ENCODE measurements at places on chromosomes 3 and 15.

GRCh38 chr15:74826921-74827320 lies 494 bp downstream of the CPLX3 start:
- DNase-seq, result no peak

DNA sequence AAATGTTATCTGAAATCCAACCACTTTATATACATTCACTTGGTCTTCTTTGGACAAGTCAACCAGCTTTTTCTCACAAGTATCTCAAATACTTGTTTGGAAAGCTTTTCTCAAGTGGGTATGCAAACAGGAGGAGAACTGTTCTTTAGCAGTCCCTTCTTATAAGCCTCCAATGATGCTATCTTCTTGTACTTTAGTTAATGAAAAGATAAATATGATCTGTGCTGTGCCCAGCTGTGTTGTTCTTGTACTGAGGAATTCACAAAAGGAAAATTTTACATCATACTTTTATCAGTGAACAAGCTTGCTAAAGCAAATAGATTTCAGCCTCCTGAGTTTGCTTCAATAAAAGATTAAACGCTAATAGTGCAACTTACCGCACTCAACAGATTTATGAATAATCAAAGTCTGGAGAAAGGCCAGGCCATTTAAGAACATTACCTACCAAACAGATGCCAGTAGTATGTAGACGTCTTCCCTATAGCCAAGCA lies 395.2 kb downstream of the MECOM start:
- no peak for DNase-seq

DNA sequence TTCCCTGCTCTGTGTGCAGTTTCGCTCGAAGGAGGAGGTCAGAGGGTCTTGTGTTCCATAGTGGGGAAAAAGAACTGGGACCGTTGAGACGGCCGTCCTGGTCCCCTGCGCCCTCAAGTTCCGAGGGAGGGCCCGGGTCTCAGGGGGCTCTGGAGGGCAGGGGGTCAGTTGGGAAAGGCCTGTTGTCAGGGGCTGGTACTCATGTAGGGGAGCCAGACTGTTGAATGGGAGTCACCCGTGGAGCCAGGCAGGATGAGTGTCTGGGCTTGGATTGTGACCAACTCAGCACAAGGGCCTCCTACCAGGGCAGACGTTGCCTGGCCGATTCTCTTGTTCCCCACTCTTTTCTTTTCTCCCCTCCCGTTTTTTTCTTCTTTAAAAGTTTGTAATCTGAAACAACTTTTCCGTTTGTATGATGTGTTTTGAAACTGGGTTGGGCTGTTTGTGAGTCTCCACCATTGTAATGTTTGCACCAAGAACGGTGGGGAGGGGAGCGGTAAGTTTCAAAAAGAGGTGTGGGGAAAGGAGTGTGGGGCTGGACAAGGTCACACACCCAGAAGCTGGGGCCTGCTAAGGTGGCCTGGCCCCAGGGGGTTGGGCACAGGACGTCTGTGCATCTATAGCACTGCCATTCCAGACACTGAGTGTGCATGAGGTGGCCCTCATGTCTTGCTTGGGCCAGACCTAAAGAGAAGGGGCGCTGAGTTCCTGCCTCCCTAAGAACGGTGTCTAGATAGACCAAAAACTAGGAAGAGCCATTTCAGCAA lies 1.1 kb downstream of the CMTM7 start:
- no peak for DNase-seq

GRCh38 chr3:133644768-133645167 lies 17.0 kb downstream of the TOPBP1 start:
- no peak for DNase-seq

GRCh38 chr3:126209741-126210140 lies 29.4 kb upstream of the ALDH1L1 start:
- no peak for DNase-seq

GRCh38 chr15:89802231-89802928 lies 12.3 kb downstream of the ANPEP start:
- DNase-seq, result no peak

DNA sequence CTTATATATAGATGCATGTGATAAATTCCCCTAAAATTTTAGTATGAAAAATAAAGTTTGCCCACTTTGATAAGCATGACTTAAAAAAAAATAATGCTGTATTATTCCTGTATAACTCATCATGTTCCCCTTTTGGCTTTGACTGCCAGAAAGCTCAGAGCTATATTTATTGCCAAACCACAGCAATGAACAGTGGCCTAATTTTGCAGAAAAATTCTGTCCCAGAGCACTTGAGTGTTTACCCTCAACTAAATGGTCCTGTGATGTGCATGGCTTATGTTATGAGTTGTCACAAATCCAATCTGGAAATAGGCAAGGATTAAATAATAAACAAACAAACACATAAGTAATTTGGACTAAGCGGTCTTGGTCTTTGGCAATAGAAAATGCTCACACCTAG lies 276.7 kb downstream of the SLC9A9 start:
- no peak for DNase-seq

DNA sequence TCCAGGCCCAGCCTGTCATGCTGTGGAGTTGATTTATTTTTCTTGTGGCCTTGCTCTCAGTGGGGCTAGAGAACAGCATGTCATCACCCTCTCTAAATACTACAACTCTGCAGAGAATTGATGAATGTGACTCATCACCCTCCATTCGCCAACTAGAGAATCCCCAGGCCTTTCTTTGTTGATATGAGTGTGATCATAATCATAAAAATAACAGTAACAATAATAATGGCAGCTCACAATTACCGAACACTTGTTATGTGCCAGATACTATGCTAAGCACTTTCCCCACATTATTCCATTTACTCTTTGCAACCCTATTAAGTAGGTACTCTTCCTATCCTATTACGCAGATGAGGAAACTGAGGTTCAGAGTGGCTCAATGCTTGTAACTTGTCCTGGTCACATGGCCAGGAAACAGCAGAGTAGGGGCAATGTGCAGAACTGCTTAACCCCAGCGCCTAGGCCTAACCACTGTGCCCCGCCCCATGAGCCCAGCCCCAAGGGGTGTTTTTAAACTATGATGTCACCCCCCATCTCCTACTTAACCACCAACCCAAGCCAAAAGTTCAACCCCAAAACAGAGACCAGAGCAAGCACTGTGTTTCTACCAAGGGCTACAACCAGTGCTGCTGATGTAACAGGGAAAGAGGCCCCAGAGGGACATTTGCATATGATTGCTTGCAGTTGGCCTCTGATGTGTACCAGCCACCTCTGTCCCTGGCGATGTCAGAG lies 104.5 kb downstream of the ADCY5 start:
- DNase-seq, result no peak

- DNase-seq, result no peak
Measured at GRCh38 chr3:189685860-189686259, 54.7 kb downstream of the TP63 start.

DNA sequence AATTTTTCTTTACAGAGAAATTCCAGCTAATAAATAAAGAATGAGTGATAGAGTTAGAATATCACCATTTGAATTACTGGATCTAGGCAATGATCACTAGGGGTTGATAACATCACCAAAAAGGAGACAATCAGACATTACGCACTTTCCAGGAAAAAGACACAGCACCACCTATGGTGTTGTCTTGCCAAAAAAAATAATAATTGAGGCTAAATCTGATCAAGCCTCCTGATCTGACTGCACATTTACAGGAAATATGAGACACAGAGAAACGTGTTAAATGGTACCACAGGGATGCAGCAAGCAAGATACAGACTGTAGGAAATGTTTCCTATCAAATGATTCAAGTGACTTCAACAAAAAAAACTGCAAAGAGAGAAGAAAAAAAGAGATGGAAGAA lies 92.8 kb downstream of the EOMES start:
- DNase-seq, result no peak

GRCh38 chr15:77543159-77543882 lies 89.4 kb downstream of the LINGO1 start:
- no peak for DNase-seq

DNA sequence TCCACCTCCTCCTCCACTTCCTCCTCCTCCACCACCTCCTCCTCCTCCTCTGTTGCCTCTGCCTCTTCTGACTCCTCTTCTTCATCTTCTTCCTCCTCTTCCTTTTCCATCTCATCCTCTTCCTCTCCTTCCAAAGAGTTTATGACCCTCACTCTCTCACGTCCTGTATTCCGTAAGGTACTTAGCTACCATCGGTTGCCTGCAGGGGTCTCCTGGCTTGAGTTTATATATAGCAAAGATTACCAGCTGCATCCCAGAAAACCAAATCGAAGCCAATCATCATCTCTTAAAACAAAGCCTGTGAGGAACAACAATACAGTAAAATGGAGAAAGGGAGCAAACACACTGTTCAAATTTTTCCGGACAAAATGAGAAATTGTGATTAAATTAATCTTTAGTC lies 317.4 kb downstream of the C3orf38 start:
- DNase-seq, result no peak

DNA sequence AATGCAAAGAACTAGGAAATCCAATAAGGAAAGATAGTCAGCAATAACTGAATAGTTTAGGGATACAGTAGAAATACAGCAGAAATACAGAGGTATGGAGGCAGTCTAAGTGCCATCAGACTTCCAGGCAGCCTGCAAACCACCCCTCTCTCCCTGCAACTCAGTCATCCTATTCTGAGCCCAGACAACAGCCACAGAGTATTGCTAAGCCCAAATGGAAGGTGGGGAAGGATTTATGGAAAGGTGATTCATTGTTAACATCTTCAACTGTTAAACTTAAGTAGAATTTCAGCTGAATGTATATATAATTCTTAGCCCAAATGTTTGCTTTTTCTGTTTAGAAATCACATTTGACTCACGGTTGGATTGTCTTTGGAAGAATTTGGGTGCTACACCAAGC lies 300.4 kb downstream of the RBMS3 start:
- DNase-seq, result no peak

DNA sequence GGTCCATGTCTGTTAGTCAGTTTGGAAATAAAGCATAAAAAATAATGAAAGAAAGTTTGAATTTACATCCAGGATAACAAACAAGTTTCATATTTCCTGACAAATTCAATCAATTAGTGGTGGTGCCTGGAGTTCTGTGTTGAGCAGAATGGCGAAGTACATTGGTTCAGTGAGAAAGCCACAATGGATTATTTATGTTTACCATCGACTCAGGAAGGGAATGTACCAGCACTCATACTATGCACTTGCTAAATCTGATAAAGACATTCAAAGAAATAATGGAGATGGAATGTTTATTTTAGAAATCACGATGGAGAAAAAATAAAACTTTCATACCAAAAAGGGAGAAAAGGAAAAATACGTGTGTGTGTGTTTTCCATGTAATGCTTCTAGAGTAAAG lies 45.3 kb upstream of the MME start:
- DNase-seq, result no peak

Data from vagina (tissue), 2 donors.